ENCODE measurements at places on chromosomes 13 and 19.

DNA sequence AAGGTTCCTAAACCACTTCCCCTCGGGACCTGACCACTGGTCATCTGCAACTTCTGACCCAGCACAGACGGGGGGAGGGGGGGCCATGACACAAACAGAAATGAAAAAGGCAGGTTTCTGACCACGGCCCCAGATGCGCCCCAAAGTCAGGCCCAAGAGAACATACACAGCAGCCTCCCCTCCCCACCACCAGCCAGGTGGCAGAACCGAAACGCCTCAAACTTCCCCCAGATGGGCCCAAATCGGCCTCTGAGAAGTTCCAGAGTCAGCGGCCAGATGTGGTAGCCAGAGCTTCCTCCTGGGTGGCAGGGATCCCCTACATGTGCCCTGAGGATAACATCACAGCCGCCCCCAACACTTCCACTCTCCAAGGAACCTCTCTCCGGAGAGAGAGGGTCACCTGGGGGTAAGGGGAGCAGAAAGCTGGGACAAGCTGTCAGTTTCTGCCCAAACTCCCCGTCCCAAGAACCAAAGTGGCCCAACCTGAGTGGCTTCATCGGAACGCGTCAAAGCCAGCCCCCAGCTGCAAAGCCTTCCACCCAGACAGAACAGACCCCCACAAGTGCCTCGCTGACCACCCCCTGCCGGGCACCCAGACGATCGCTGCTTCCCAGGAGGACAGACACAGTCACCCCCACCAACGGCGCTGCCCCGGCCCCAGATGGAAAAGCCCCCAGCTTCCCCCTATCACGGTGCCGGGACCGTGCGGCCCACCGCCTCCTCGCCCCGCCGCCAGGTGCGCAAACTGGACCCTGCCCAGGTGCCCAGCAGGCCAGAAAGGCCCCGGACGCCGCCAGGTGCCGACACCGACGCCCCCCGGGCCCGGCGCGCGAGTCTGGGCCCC lies 800 bp downstream of the ELL start:
- DNase-seq: peak; percentile 21

DNA sequence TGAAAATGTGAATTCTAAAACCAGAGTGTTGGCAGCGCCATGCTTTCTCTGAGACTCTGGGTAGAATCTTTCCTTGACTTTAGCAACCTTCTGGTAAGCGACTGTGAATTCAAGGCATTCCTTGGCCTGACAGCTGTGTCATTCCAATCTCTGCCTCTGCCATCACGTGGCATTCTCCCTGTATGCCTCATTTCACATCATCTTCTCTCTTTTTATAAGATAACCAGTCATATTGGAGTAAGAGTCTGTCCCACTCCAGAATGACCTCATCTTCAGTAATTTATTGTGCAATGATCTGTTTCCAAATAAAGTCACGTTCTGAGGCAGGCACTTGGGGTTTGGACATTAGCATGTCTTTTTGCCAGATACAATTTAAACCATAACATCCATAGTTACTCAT lies 103.4 kb upstream of the POSTN start:
- no peak for DNase-seq

DNA sequence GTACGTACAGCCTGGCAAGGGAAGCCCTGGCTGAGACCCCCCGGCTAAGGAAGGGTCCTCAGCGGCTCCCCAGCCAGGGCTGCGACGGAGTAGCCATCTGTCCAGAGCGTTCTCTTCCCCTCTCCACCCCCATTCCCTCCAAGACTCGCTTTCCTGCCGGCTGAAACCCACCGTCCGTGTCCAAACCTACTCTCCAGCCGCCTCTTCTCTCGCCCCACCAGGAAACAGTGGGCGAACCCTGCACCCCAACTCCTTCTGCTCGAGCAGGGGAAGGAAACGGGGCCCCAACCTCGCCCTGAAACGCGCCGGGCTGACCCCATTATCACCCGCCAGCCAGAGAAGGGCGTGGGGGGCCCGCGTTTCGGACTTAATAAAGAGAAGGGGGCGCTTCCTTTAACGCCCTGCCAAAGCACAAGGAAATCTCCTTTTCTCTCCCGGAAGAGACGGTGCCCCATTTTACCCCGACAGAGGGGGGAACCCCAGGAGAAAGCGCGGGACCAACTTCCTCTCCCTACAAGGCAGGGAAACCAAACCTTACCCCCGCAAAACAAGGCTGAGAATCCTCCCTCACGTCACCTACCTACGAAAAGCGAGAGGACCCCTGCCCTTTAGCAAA lies 2.5 kb downstream of the ZC3H4 start:
- DNase-seq: peak; percentile 69

DNA sequence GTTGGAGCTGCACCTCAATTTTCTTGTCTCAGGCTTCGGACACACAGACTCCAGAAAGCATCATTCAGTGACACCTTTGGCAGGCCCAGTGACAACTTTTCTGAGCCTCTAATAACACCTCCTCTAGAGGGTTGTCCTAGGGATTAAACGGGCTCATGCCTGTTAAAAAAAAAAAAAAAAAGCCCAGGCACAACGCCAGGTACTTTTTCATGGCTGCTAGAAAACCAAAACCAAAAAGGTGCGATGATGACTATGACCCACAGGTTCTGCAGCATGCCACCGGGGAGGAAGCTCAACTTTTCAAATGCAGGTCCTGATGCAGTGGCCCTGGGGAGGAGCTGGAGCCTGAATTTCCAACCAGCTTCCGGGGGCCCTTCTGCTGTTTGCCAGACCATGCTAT lies 184.2 kb downstream of the ABCC4 start:
- no peak for DNase-seq

DNA sequence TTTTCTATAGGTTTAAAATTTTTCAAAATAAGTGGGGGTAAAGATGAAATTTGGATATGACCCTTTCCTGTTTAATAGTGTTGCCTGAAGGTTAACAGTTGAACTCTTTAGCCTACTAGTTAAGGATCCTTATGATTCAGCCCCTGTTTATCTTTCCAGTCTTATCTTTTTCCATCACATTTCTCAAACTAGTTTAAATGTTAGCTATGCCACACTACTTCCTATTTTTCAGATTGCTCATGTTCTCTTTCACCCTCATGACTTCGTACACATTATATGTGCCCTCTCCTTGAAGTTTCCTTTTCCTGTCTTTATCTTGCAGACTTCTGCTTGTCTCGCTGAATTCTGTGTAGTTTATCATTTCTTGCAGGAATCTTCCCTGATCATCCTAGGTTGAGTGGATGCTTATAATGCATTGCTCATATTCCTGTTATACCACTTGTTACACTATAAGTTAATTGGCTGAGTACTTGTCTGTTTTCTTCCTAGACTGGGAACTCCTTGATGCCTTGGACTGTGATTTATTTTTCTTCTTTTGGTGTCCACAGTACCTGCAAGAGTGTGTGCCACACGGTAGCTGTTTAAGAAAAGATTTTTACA lies 86.7 kb downstream of the FNDC3A start:
- DNase-seq: peak; percentile 82

GRCh38 chr19:28313633-28314032 lies 899.3 kb downstream of the UQCRFS1 start:
- DNase-seq: no peak

DNA sequence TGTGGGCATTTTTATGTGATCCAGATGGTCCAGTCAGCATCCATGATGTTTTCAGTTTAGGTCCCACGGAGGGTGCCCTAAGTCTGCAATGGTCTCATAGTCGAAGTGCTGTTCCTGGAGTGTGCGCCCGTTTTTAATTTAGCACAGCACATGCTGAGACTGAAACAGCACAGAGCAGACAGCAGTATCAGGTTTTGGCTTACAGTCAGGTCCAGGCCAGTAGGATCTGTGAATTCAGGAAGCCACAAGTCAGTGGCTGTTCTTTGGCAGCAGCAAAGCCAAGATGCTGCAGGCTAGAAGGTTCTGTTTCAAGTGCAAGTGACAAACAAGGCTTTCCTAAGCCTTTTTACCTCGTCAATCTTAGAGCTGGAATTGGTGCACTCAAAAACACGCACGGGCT lies 18.3 kb downstream of the FBXO27 start:
- DNase-seq: no peak

GRCh38 chr13:30679483-30680330 lies 55.6 kb upstream of the ALOX5AP start:
- DNase-seq: peak; percentile 24

- DNase-seq: no peak
These were observed 82.4 kb downstream of the PIBF1 start for GRCh38 chr13:72864142-72865011.

DNA sequence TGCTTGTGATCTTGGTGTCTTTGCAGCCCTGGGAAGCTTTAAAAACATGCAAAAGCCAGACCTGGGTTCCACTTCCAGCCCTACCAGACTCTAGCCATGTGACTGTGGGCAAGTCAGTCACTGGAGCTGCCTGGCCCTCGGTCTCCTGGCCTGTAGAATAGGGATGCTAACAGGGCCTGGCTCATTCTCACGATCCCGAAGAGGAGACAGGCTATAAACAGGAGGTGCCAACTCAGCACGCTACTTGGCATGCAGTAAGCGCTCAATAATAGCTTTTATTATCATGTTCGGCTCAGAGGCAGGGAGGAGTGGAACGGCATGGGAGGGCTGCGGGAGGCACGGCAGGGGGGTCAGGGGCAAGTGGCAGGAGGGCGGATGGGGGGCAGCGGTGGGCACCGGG lies 1.7 kb downstream of the CTXN1 start:
- DNase-seq: no peak

- no peak for DNase-seq
These were observed 119.1 kb downstream of the SOX1 start for GRCh38 chr13:112186091-112186490.

DNA sequence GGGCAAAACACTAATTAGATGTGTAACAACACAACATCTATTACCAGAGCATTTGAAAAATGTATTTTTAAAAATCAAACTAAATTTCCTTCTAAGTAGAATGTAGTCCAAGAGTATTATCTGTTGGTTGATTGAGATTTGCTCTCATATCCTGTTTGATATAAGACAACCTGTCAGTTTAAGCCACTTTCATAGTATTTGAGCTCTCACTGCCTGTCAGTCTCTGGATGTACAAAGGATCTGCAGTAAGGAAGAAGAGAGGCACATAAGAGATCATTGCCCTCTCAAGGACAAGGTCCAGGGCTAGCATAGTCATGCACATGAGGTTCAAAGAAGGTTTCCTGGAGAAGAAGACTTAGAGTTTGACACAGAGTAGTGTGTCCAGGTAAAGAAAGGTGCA lies 57.4 kb downstream of the FGF14 start:
- DNase-seq: no peak

- DNase-seq: no peak
These were observed 10.9 kb downstream of the GARRE1 start for GRCh38 chr19:34265221-34265650.

DNA sequence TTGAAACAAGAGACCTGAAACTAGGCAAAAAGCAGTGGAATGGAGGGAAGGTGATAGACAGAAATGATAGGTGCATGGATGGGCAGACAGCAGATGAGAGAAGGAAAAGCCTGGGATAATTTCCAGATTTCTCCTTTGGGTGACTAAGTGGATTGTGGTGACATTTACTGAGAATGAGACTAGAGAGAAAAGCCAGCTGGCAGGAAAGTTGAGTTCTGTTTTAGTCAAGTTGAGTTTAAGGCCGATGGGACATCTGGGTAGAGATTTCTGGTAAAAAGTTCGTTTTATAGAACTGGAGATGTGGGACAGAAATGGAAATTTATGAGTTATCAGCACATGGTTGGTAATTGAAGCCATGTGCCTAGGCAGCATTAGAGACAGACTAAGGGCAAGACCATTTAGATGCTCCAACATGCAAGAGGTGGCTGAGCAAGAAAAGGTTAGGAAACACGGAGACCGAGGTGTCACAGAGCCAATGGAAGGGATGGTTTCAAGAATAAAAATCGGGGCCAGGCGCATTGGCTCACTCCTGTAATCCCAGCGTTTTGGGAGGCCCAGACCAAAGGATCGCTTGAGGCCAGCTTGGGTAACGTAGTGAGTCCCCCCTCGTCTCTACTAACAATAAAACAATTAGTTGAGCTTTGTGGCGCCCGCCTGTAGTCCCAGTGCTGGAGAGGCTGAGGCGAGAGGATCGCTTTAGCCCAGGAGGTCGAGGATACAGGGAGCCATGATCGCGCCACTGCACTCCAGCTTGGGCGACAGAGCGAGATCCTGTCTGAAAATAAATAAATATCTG lies 9.6 kb upstream of the DGKH start:
- no peak for DNase-seq

DNA sequence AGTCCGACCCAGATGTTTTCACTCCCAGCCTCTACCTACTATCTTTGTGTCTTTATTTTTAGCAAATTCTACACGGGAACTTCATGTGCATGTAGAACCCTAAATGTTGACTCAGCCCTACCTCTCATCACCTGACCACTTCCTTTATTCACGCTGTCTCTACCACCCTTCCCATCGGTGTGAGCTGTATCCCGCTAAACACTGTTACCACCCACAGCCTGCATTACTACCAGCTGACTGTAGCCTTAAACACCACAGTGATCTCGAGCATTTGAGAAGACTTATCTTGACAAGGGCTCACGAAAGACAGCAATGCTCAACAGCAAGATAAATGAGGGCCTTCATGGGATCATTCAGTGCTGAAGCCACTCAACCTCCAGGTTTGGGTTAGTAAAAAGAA lies 15.1 kb downstream of the NCR1 start:
- DNase-seq: no peak

GRCh38 chr13:67860315-67860714 lies 630.2 kb upstream of the PCDH9 start:
- no peak for DNase-seq

DNA sequence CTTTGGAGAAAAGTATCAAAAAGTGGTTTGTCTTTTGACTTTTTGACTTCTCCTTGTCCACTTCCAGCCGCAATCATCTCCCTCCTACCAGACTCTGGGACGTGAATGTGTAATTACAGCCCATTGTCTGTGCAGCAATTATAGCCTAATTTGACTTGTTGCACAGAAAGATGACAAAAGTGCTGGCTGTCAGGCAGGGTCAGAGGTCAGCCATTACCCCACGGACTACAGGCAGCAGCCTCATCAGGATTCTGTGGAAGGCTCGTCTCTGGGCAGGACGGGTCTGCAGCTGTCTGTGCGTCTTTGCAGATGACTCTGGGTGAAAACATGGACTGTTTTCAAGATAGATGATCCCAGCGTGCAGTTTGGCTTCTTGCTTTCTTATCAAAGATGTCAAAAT lies 102.2 kb upstream of the EDNRB start:
- no peak for DNase-seq

- DNase-seq: no peak
These were observed 562.8 kb downstream of the SLITRK6 start for GRCh38 chr13:85236413-85236812.

GRCh38 chr19:41709951-41710645 lies 1.7 kb downstream of the CEACAM5 start:
- DNase-seq: no peak

GRCh38 chr13:111542530-111543341 lies 222.3 kb downstream of the TEX29 start:
- no peak for DNase-seq

DNA sequence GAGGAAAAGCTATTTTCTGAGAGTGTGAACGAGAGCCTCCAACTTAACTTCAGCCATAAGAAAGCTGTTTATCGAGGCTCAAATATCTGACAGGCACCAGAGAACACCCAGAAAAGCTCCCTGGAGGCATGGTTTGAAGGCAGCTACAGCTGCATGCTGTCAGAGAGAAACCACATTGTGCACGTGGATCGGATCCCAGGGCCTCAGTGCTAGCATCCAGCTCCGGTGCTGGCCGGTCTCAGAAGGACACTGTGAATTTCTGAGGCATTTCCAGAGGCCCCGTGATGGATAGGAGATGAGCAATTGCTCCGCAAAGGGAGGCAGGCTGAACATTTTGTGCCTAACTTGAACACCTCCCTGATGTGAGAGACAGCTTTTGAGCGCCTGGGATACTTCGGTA lies 315.7 kb downstream of the FGF9 start:
- DNase-seq: no peak

Measured in hematopoietic multipotent progenitor cell treated with erythropoietin and hydrocortisone succinate and interleukin-3 and kit ligand, for 8 days (in vitro differentiated cells).